Naive B cell (primary cell): ENCODE measurements at places on chromosomes 16 and 17.

GRCh38 chr17:29581583-29582253, 7.7 kb downstream of the GIT1 start:
- no peak for DNase-seq

DNA sequence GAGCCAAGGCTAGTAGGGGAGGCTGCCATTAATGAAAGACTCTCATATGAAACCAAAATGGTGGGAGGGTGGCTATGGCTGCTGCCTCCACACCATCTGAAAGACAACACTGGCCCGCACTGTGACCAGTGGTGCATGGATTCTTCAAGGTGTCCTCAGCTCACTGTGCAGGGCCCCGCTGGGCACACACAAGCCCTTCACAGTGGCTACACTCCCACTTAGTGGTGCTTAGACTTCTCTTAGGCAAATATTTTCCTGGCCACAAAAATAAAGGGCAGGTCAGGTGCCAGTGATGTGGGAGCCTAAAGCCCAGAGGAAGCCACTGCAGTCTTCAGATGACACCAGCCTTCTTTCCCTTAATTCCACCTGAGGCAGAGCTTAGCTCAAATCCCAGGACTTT, 38.1 kb upstream of the IRX3 start:
- DNase-seq: no peak

- DNase-seq: peak; percentile 62
These were observed at the start of gene DHRS11 for GRCh38 chr17:36591434-36592315. TSS of gene DHRS11 (plus strand) at chr17:36591879. CDS start at chr17:36592010, 131 bp downstream.

GRCh38 chr17:600576-601243, 113.9 kb downstream of the VPS53 start:
- no peak for DNase-seq

DNA sequence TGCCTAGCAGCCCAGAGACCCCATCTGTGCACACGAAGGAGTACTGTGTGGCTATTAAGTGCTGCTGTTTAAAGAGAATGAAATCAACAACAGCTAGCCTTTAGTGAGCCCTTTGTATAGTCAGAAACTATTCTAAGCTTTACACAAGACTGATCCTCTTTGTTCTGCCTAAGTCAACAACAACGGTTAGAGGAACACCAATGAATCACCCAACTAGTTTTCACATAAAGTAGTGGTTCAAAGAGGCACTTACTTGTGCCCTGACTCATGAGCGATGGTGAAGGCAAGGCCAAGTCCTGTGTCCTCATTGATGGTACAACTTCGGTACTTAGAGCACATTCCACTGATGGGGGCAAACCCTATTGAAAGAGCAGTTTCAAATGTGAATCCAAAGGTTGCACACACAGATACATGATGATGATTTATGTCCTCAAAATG, 75.8 kb downstream of the ADAMTS18 start:
- no peak for DNase-seq

DNA sequence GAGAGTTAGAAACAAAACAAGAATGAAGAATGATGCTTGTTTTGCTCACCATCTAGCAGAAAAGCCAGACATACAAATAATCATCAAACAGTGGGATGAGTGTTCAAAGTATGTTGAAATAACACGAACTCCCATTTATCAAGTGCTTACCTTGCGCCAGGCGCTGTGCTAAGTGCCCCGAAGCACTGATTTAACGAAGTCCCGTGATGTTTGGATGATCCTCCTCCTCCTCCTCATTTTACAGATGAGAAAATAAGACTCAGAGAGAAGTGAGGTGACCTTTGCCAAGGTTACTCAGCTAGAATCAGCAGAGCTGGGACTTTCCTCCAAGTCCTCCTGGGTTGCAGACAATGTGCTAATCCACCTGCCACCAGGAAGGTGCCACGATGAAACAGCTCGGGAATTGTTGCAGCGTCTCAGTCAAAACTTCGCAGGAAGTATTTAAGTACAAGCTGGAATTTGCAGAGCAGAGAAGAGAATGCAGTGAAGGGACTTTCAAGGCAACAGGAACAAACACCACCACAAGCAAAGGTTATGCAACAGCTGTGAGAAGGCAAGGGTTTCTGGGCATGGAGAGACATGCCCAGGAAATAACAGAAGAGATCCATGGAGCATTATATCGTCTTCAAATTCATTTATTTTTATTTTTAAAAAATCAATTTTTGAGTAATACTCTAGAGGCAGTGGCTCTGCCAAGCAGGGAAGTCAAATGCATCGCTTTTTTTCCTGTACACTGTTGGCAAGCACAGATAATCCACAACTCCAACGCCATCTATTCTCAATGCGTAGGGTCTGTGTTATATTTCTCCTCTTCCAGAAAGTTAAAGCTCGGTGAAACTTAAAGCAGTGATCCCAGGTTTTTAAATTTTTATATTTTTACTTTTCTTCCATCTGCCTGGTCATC, 11.1 kb downstream of the PRCD start:
- no peak for DNase-seq

DNA sequence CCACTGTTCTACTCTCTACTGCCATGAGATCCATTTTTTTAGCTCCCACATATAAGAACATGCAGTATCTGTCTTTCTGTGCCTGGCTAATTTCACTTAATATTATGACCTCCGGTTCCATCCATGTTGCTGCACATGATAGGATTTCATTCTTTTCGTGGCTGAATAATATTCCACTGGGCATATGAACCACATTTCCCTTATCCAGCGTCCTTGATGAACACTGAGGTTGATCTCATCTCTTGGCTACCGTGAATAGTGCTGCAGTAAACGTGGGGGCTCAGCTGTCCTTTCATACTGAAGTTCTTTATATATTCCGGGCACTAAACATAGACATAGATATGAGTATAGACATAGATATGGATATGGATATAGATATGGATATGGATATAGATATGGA, 109.3 kb upstream of the TNRC6C start:
- DNase-seq: no peak

DNA sequence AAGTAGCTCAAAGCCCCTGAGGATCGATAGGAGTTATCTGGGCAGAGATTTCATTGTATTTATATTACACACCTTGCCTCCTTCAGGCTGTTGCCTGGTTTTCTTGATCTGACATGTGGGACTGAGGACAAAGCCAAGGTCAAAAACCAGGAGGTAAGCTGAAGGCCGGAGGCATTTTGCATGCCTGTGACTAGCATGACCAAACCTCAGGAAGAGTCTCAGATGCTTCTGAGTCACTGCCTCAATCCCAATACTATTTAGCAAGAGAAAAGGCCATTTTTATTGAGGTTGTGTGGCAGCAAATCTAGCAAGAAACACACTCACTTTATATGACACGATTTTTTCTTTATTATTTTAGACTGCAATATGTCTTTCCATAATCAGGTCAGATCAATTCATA, 968.1 kb downstream of the CDH11 start:
- DNase-seq: no peak
